Mammary epithelial cell (primary cell): ENCODE measurements at places on chromosomes 7 and 10.

DNA sequence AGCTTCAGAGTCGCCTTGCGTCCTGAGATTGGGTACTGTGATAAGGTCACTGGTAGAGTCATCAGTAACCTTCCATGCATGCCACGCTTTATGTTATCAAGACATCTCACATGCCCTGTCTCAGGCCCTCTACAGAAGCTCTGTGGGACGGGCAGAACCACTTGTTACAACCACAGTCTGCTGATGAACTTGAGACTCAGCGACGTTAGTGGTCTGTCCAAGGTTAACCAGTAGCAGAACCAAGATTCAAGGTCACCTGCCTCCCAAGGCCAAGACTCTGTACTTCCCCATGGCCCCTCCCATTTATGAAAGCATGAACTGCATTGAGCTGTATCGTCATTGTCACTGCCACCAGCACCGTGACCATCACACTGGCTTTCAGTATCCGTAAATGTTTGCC is 15.0 kb downstream of the IQCE start:
- no peak for DNase-seq

DNA sequence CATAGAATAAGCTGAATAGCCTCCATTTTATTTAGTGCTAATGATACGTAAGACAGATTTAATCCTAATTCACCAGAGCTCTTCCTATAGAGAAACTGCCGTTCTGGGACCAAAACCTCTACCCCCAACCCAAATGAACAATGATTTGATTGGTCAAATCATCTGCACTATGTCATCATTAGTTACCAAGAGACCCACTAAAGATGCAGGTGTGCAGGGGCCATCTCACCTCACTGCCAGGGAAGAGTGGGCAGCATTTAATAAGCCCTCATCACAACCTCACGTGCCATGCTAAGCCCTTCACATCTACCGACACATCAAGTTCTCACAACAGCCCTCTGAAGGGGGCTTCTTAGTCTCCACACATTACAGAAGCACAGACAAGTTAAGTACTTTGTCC is 87.0 kb downstream of the VIPR2 start:
- DNase-seq, result no peak

DNA sequence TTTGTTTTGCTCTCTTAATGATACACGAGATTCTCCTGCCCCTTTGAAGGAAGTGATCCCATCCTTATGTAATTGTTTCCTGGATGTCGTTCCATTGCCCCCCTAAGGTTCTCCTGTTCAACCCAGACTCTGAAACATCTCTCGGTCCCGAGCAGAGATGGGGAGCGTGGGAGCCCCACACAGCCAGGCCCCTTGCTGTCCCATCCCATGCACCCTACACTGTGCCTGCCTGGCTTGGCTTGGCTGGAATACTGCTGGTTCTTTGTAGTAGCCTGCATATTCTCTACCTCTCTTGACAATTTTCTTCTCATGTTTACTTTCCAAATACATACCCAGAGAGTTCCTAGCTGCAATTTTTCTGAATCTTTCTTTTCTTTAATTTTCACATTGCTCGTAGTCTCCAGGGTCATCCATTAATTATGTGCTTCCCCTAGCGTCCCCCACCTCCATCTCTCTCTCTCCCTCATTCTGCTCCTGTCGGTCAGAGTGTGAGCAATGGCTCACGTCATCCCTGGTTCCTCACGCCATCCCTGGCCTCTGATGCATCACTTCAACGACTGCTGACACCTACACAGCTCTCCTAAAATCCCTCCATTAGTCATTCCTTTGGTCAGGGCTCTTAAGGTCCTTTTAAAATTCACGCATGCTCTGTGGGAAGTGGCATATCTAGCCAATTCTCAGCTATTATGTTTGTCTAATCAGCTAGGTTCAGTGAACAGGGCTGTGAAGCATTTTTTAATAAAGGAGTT is 32.5 kb upstream of the GPR158 start:
- DNase-seq, result no peak

DNA sequence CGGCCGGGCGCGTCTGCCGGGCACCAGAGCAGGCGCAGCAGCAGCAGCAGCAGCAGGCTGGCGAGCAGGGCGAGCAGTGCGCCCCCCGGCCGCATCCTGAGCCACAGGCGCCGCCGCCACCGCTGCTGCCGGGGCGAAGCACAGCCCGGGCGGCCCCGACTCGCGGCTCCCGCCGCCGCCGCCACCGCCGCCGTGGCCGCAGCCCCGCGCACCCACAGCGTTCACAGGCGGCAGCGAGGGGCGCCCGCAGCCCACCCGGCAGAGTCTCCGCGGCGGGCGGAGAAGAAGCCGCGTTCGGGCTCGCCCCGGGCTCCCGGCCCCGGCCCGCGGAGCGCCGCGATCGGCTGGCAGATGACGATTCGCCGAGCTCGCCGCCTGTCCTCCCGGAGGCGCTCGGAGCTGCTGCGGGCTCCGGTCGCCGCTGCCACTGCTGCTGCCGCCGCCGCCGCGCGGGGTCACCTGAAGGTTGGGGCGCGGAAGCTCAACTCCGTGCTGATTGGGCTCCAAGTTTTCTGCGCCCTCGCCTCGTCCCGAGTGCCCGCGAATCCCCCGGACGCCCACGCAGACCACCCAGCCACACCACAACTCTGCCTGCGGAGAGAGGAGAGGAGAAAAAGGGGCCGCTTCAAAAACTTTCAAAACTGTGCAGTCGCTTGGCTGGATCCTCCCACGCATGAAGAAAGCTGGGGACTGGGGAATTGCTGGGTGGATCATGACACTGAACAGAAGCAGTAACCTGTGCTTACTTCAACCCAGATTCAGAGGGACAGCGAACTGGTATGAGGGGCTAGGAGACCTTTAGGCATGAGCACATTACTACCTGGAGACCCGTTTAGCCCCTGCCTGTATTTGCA is at the start of gene ST8SIA6:
TSS of gene ST8SIA6 (minus strand) at position 435 of the 854 bp plus-strand sequence. CDS start at position 95, 340 bp downstream.
- DNase-seq, result peak; percentile 42

GRCh38 chr10:3217301-3217700 is 44.7 kb upstream of the PITRM1 start:
- DNase-seq, result peak; percentile 43

DNA sequence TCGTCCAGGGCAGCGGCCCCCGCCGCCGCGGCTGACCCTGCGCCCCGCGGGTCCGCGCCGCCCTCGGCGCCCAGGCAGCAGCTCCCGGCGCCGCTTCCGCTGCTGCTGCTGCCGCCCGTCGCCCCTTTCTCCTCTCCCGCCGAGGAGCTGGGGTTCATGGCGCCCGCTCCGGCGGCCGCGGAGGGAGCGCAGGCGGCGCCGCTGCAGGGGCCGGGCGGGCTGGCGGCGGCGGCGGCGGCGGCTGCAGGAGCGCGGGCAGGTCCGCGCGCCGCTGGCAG is 286 bp downstream of the DGKI start:
- no peak for DNase-seq

GRCh38 chr10:594584-595270 is 94.7 kb downstream of the DIP2C start:
- DNase-seq, result no peak

DNA sequence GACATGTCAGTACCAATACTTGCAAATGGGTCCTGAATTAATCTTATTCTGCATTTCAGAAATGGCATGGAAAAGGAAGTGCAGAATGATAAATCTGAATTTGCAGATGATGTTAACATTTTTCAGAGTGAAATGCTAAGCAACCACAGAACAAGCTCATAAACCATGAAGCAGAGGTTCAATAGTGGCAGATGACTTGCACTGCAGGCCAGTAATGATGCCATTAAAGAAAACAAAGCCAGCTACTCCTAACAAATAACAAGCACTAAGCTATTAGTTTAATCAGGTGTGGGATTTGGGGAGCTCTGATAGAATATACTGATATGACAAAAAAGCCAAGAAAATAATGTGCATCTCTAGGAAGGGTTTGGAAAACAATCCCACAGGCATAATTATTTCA is 85.4 kb downstream of the FAM13C start:
- no peak for DNase-seq

DNA sequence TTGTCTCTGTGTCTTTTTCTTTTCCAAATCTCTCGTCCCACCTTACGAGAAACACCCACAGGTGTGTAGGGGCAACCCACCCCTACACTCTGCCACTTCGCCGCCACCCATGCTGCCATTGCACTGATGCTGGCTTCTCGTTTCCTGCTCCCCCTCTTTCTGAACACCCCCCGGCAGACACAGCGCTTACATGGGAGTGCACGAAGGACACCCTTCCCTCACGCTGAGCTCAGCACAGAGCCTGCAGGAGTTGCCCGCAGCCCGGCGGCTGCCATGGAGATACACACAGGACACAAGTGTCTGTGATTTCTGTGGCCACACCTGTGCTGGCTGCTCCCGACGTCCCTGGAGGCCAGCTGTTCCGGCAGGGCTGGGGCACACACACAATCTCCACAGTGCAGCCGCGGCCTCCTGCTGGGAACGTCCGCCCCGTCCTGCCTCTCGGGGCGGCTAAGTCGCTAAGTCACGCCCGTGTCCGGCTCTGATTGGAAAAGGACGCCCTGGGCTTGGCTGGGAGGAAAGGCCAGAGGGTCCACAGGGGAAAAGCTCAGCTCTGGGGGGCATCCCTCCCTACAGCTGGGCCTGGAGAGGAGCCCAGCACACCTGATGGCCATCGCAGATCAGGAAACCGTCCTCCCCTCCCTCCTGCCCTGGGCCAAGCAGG is 349.8 kb downstream of the PTPRN2 start:
- no peak for DNase-seq
